ENCODE measurements at places on chromosomes 4 and X. TPM values are rescaled to one million over a fixed set of nuclear protein-coding genes. Genes with fewer than 3 reads are reported as not detected.

Gene APLN
- 0.46 TPM for total RNA-seq

Gene BMP15
- not detected for total RNA-seq

Gene ENPEP
- 1.5 TPM for total RNA-seq

Gene CSAG2
- not detected for total RNA-seq

Gene SPANXN3
- not detected for total RNA-seq

Gene PRDM8
- 0.03 TPM for total RNA-seq
